EL (cell line): ENCODE measurements at places on chromosomes 16 and 17.

GRCh38 chr16:81938326-81939163, 72.7 kb downstream of the SDR42E1 start:
- no peak for DNase-seq

DNA sequence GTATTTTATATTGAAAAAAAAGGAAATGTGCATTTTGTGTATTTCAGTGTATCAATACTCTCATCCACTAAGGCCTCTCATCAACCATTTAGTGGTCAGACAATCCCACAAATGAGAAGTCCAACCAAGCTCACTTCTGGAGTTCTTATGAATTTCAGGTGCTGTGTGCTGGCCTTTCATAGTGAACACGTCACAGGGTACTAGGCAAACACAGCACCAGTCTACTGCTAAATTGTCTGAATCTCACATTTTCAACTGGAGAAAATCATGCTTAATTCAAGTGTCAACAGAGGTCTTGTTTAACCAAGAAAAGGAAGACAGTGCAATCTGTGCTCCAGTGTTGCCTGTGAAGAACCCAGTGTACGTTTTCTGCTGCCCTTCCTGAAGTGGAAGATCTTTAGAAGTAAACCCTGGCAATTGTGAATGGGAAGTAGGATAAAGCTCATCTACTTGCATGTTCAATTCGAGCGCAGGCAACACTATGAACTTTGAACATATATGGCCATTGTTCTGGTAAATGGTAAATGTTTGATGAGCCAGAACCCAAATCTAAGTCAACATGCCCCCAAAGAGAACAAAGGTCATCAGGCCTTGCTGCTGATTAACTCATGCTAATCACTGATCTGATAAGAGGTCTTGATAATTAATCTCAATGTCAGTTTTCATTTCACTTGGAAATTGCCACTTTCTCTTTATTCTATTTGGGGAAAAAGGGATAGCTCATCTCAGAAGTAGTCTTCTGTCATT, 439.2 kb upstream of the SOX9 start:
- DNase-seq: no peak

GRCh38 chr16:81071805-81072204, 5.2 kb downstream of the C16orf46 start:
- DNase-seq: peak; percentile 55

GRCh38 chr17:75348386-75349012, 57.0 kb downstream of the GRB2 start:
- no peak for DNase-seq

GRCh38 chr16:49835161-49835777, 20.6 kb downstream of the ZNF423 start:
- DNase-seq: no peak

- DNase-seq: peak; percentile 25
Observed at GRCh38 chr17:30414486-30414885, 35.8 kb downstream of the CPD start.

DNA sequence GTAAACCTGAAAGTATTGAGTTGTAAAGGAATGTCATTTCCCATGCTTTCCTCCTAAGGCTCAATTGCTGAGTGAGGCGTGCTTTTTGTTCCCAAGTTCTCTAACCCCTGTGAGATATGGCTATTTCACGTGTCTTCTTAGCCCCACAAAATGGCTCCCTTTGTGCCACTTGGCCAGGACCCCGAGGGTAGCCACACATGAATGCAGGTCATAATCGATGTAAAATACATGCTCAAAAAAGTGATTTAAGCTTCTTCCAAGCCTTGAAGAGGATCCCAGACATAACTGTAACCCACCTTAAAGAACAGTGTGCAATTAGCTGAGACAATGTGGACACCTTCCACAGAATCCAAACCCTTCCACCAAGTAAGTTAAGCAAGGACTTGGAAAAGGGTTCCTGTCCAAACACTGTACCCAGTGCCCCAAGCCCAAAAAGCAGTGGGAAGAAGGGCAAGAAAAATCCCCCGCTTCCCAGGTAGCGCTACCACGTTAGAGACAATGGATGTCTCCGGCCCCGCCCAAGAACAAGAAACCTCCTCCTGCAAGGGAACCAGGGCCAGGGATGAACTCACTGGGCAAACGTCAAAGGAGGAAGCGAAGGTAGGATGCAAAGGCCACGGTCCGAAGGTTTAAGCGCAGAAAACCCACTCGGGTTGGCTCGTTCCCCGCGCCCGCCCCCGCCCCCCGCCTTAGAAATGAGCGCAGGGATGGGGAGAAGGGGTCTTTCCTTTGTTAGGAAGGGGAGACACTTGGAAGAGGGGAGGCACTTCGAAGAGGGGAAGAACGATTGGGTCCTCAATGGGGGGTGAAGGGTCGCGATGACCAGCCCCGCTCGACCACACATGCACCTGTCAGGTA, 1.2 kb downstream of the JPT1 start:
- DNase-seq: peak; percentile 57

- DNase-seq: no peak
Observed at GRCh38 chr16:80862160-80862705, 57.8 kb upstream of the CDYL2 start.

GRCh38 chr17:33889040-33889439, 366.0 kb upstream of the CCL2 start:
- no peak for DNase-seq

DNA sequence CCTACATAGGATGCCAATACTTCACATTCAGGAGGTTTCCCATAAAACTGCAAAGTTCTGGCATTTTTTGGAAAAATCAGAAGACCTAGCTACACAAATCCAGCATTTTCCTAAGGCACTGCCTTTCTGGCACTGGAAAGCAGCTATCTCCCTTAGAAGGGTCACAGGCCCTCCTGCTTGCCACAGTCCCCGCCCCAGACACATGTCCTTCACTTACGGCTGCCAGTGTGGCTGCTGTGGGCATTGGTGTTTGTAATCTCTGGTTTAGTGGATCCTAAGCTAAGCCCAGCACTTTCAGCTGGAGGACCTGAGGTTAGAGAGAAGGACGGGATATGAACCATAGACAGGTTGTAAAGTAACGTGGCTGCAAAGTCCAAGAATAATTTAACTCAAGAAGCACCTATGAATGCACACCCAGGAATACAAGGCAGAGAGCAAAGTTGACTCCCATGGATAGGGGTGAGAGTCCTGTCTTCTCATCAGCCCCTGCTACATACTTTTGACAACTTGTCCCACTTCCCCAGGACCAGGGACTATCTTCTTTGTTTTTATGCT, 100.0 kb downstream of the XYLT1 start:
- DNase-seq: no peak

GRCh38 chr16:16092925-16093627, 130.2 kb downstream of the ABCC6 start:
- no peak for DNase-seq

DNA sequence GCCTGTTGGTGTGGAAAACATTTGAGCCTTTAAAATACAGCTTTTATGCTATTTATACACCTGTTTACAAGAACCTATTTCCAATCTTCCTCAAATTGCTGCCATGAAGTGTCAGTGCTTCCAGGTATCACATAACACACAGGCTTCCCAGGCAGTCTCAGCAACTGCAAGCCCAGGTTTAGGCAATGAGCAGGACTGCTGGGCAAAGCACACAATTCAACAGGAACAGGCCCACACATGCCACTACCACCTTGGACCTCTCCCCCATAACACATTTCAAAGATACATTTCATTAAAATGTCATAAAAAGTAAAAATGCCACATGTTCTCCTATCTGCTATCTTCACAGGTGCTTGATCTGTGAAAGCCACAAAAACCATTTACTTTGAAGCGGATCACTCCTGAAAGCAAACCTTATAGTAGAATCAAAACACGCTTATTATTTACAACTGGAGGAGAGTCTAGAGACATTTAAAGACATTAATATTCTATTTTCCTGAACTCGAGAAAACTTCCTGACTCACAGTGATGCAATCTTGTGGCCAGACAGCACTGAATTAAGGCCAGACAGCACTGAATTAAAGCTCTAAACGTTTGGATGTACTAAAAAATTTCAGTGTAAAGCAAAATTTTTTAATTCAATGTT, 31.5 kb downstream of the ANKFY1 start:
- DNase-seq: peak; percentile 45

- peak; percentile 55 for DNase-seq
Observed at GRCh38 chr17:16407911-16408588, 7.3 kb upstream of the TRPV2 start.
